Vein endothelial cell (primary cell): ENCODE measurements at places on chromosomes 5 and 9. TPM values are rescaled to one million over a fixed set of nuclear protein-coding genes. Genes with fewer than 3 reads are reported as not detected.

The SH2D3C gene
- total RNA-seq: 71.9 and 85.9 TPM in 2 replicates

The F2RL2 gene
- 0.76 and 1.3 TPM in 2 replicates for total RNA-seq

The NKD2 gene
- total RNA-seq: 0.29 and 0.33 TPM in 2 replicates

The CBY3 gene
- total RNA-seq: not detected in 2 replicates

The NDST1 gene
- 77.1 and 124 TPM in 2 replicates for total RNA-seq

The MAMDC4 gene
- total RNA-seq: 0.98 and 1.4 TPM in 2 replicates

The FOXI1 gene
- under 0.01 TPM in 1 of 2 replicates, not detected in the other for total RNA-seq

The LMX1B gene
- total RNA-seq: not detected in 2 replicates

The CCNI2 gene
- total RNA-seq: under 0.01 TPM in 1 of 2 replicates, not detected in the other

The TXNDC8 gene
- not detected in 2 replicates for total RNA-seq

The SELENOP gene
- 4.9 and 7.4 TPM in 2 replicates for total RNA-seq

The C9orf153 gene
- total RNA-seq: 0.33 TPM in 1 of 2 replicates, not detected in the other

The GTF2H2C gene
- 21.6 and 36.6 TPM in 2 replicates for total RNA-seq

The PCDHGB2 gene
- 3.2 and 4.6 TPM in 2 replicates for total RNA-seq

The SPRY4 gene
- 22.2 and 30.2 TPM in 2 replicates for total RNA-seq

The NCBP1 gene
- 38.2 and 41.7 TPM in 2 replicates for total RNA-seq
